CD4-positive, alpha-beta T cell (primary cell): ENCODE measurements at places on chromosomes 13 and 19. TPM values are rescaled to one million over a fixed set of nuclear protein-coding genes. Genes with fewer than 3 reads are reported as not detected.

- DNase-seq, result no peak
Measured at GRCh38 chr13:39571502-39572092, 31.4 kb downstream of the LHFPL6 start.

DNA sequence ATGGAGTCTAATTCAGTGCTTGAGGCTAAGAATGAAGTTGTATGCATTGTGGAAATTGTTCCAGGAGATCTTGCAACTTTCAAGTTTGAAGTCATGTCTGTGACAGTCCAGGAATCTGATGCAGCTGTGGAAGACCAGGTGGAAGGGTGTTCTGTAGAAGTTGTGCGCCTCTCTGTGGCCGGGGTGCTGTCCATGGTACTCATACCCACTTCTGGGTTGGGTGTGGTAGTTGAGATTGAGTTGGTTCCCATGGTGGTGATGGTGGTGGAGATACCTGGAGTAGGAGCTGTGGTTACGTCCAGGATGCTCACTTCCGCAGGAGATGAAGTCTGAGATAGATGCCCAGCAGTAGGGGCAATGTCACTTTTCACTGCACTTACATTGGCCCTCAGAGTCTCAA, 44.3 kb downstream of the MUC16 start:
- DNase-seq, result no peak

The NCR1 gene
- not detected for total RNA-seq

GRCh38 chr13:66162470-66162869, 1067.7 kb downstream of the PCDH9 start:
- no peak for DNase-seq

GRCh38 chr13:70630247-70630646, 522.0 kb upstream of the KLHL1 start:
- no peak for DNase-seq

GRCh38 chr13:37534181-37534580, 64.4 kb downstream of the POSTN start:
- no peak for DNase-seq
